ENCODE measurements at places on chromosomes 1 and 21. TPM values are rescaled to one million over a fixed set of nuclear protein-coding genes. Genes with fewer than 3 reads are reported as not detected.

TRAF3IP3 gene
- total RNA-seq = 7.4 TPM

TRNP1 gene
- total RNA-seq = 9.1 TPM

REN gene
- 0.76 TPM for total RNA-seq

ITGB2 gene
- 126 TPM for total RNA-seq

HMCN1 gene
- total RNA-seq = 28.4 TPM

TAL1 gene
- 16.4 TPM for total RNA-seq

CAPZB gene
- 96.4 TPM for total RNA-seq

FAM151A gene
- total RNA-seq = not detected

All from upper lobe of left lung (tissue), 6 donors.